ENCODE measurements at places on chromosomes 6 and 20. TPM values are rescaled to one million over a fixed set of nuclear protein-coding genes. Genes with fewer than 3 reads are reported as not detected.
A peak's percentile ranks its signal among the peaks of the same experiment; 100 is the strongest.

Gene OTOR
- not detected for total RNA-seq

DNA sequence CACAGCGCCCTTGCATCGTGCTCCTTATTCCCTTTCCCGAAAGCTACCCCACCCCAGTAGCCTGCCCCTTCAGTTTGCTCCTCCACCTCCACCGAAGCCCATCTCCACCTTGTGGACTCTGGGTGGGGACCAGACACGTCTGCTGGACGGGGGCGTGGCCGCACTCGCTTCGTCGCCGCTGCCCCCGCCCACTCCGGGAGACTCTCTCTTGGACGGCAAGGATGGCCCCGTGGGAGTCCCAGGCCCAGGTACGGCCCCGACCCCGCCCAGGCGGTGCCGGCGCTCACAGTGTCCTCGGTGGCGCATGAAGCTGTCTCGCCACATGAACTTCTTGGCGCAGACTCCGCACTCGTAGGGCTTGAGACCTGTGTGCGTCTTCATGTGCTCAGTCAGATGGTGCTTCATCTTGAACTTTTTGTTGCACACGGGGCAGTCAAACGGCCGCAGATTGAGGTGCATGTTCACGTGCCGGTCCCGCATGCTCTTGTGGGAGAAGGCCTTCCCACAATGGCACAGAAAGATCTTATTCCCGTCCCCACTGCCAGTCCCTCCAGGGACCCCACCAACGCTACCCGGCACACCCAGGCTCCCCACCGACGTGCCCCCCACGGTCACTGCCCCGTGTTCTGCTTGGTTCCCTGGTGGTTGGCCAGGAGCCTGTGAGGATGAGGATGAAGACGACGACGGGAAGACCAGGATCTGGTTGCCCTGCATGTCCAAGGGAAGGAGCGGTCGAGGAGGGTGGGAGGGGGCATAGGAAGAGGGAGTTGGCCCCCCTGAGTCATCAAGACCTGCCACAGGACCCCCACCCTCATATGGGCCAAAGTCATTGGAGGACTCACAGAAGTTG is 1.3 kb upstream of the TAPBP start:
- peak overlapping the region; percentile 91 for H3K4me3 ChIP-seq
- H3K36me3 ChIP-seq: peaks cover 11% of the 10 kb centered on the region

Gene SAPCD1
- 3.9 TPM for total RNA-seq

Gene SNAI1
- 4.2 TPM for total RNA-seq

- no peak overlapping the region for H3K27ac ChIP-seq
- H3K4me3 ChIP-seq: no peak overlapping the region
- H3K4me1 ChIP-seq: no peaks in the 10 kb centered on the region
- no peaks in the 10 kb centered on the region for H3K27me3 ChIP-seq
- DNase-seq: no peak
Measured at GRCh38 chr20:33387177-33387576, 14.1 kb downstream of the CDK5RAP1 start.

DNA sequence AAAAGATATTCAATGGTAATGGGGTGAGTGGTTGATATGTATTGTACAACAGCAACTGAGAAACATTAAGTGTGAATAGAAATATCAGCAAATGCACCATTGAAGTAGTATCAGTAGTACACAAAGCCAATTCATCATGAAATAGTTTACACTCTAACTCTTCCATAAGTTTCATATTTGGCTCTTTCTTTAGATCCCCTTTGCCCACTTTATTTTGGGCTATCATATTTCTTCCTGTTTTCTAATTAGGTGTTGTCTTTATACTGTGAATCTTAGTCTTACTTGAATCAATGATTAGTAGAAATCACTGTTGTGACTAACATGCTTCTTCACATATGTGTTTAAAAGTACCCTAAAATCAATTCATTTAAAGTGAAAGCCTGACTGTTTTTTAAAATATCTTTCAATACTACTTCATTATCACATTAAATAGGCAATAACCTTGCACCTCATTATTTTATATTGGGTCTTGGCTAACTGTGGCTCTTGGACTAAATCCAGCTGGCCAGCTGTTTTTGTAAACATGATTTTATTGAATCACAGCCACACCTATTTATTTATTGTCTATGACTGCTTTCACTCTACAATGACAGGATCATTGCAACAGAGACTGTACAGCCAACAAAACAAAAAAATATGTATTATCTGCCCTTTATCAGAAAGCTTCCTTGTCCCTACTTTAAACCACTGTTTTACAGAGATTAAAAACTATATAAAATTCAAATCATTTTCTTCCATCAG is 38.9 kb downstream of the EYS start:
- no peak for DNase-seq
- no peak overlapping the region for H3K4me3 ChIP-seq
- H3K27me3 ChIP-seq: no peaks in the 10 kb centered on the region
- H3K27ac ChIP-seq: no peak overlapping the region
- no peaks in the 10 kb centered on the region for H3K36me3 ChIP-seq
- H3K4me1 ChIP-seq: no peaks in the 10 kb centered on the region

Gene GPSM3
- total RNA-seq: 4.7 TPM

- H3K27ac ChIP-seq: no peak overlapping the region
- no peak for DNase-seq
- peaks cover 4% of the 10 kb centered on the region for H3K4me1 ChIP-seq
- H3K4me3 ChIP-seq: no peak overlapping the region
Measured at GRCh38 chr6:170236131-170236836, 54.6 kb downstream of the DLL1 start.

- no peaks in the 10 kb centered on the region for H3K36me3 ChIP-seq
- H3K4me3 ChIP-seq: no peak overlapping the region
- H3K27me3 ChIP-seq: no peaks in the 10 kb centered on the region
- DNase-seq: no peak
Measured at GRCh38 chr6:40614671-40615070, 27.5 kb upstream of the LRFN2 start.

Gene MYCT1
- 1.6 TPM for total RNA-seq

- H3K4me3 ChIP-seq: no peak overlapping the region
- H3K36me3 ChIP-seq: no peaks in the 10 kb centered on the region
- peaks cover 13% of the 10 kb centered on the region for H3K4me1 ChIP-seq
- no peak for DNase-seq
- no peaks in the 10 kb centered on the region for H3K27me3 ChIP-seq
Measured at GRCh38 chr20:62627901-62628612, 14.2 kb upstream of the SLCO4A1 start.

- no peak overlapping the region for H3K4me3 ChIP-seq
- H3K4me1 ChIP-seq: no peaks in the 10 kb centered on the region
- H3K27ac ChIP-seq: no peak overlapping the region
Measured at GRCh38 chr6:36224918-36225461, 28.4 kb downstream of the BRPF3 start.

Gene SNX21
- total RNA-seq: 31.5 TPM

Gene OGFR
- 48.8 TPM for total RNA-seq

DNA sequence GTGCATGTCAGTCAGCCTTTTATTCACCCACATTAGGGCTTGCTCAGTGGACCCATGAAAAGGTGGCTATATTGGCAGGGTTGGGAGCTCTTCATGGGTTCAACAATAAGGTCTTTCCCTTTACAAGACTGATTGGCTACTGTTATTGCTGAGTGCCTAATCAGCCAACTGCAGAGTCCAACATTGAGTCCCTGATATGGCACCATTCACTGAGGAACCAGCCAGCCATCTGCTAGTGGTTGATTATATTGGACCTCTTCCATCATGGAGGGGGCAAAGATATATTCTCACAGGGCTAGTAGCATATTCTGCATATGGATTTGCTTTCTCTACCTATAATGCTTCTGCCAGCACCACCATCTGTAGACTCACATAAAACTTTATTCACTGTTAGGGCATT is 69.9 kb downstream of the CDKAL1 start:
- H3K4me3 ChIP-seq: no peak overlapping the region
- no peaks in the 10 kb centered on the region for H3K36me3 ChIP-seq
- H3K27ac ChIP-seq: no peak overlapping the region
- no peak for DNase-seq
- no peaks in the 10 kb centered on the region for H3K27me3 ChIP-seq

DNA sequence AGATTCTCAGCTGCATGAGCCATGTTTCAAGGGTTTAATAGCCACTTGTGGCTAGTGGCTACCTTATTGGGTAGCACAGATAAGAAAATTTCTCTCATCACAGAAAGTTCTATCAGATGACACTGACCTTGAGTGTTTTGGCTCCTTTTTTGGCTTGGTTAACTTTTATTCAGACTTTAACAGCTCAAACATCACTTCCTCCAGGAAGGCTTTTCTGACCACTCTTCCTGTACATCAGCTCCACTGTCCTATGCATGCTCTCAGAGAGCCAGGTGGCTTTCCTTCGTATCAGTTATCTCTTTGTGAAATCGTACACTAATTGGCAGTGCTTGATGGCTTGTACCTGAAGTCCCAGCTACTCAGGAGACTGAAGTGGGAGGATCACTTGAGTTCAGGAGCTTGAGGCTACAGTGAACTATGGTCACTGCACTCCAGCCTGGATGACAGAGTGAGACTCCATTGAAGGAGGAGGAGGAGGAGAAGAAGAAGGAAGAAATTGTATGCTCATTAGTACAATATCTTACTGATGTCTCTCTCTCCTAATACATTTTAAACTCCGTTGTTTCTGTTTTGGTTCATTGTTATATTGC is 10.7 kb downstream of the MAFB start:
- H3K27me3 ChIP-seq: peaks cover 55% of the 10 kb centered on the region
- H3K36me3 ChIP-seq: no peaks in the 10 kb centered on the region
- no peak overlapping the region for H3K27ac ChIP-seq

Gene KIF25
- 1.5 TPM for total RNA-seq

GRCh38 chr6:53294095-53294494 is 54.7 kb downstream of the ELOVL5 start:
- H3K4me1 ChIP-seq: no peaks in the 10 kb centered on the region
- 0 out of 2 replicates have a peak overlapping the region, but pooled peaks have one; percentile 65 for H3K27ac ChIP-seq
- H3K36me3 ChIP-seq: peaks cover 18% of the 10 kb centered on the region
- H3K27me3 ChIP-seq: no peaks in the 10 kb centered on the region
- H3K4me3 ChIP-seq: no peak overlapping the region
- peak; percentile 78 for DNase-seq

GRCh38 chr6:140548366-140548765 is 1173.9 kb upstream of the CITED2 start:
- no peak for DNase-seq
- H3K36me3 ChIP-seq: no peaks in the 10 kb centered on the region
- H3K4me3 ChIP-seq: no peak overlapping the region
- H3K27me3 ChIP-seq: no peaks in the 10 kb centered on the region

GRCh38 chr20:33279261-33279910 is 3.6 kb upstream of the BPIFB1 start:
- 0 out of 2 replicates have a peak, but pooled peaks cover 8% of the 10 kb centered on the region for H3K4me1 ChIP-seq
- no peak for DNase-seq
- no peak overlapping the region for H3K27ac ChIP-seq
- H3K36me3 ChIP-seq: no peaks in the 10 kb centered on the region

DNA sequence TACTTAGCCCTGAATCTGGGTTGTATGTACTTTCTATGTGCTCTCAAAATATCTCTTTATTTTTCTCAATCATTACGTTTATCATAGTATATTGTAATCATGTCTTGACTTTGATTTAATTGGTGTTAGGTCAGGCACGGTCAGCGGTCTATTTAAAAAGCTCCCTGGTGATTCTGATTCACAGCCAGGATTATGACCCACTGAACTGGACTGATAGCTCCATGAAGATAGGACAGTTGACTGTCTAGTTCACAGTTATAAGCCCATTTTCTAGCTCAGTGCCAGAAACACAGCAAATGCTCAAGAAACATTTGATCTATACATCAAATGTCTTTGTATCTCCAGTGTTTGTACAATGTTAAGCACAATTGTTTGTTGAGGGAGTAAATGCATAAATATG is 111.5 kb upstream of the CCN2 start:
- no peak for DNase-seq
- H3K36me3 ChIP-seq: no peaks in the 10 kb centered on the region
- H3K27ac ChIP-seq: no peak overlapping the region

DNA sequence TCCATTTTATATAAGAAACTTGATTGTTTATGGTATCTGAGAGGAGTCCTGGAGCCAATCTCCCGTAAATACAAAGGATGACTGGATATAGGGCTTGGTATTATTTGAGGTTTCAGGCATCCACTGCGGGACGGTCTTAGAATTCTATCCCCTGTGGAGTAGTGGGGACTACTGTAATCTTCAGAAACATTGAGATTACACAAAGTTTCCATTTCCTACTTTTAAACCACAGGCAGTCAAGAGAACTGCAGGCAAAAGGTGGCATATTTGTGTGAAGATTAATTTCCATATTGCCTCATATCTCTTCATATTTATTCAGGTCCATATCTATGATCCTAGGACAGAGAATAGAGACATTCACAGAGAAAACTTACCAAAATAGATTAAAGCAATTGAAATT is 586.2 kb downstream of the PHF3 start:
- no peak for DNase-seq
- H3K36me3 ChIP-seq: no peaks in the 10 kb centered on the region
- no peak overlapping the region for H3K27ac ChIP-seq
- no peaks in the 10 kb centered on the region for H3K4me1 ChIP-seq
- no peak overlapping the region for H3K4me3 ChIP-seq

Data from GM23338 (cell line).